ENCODE measurements at places on chromosomes 7 and 10. TPM values are rescaled to one million over a fixed set of nuclear protein-coding genes. Genes with fewer than 3 reads are reported as not detected.

GRCh38 chr7:14598978-14599377 lies 303.6 kb downstream of the DGKB start:
- no peaks in the 10 kb centered on the region for H3K36me3 ChIP-seq
- no peaks in the 10 kb centered on the region for H3K27me3 ChIP-seq
- DNase-seq = no peak

- H3K27me3 ChIP-seq = no peaks in the 10 kb centered on the region
- no peaks in the 10 kb centered on the region for H3K36me3 ChIP-seq
- peak overlapping the region; percentile 43 for H3K4me3 ChIP-seq
Measured at GRCh38 chr10:75395932-75396630, 5.5 kb downstream of the ZNF503 start.

DNA sequence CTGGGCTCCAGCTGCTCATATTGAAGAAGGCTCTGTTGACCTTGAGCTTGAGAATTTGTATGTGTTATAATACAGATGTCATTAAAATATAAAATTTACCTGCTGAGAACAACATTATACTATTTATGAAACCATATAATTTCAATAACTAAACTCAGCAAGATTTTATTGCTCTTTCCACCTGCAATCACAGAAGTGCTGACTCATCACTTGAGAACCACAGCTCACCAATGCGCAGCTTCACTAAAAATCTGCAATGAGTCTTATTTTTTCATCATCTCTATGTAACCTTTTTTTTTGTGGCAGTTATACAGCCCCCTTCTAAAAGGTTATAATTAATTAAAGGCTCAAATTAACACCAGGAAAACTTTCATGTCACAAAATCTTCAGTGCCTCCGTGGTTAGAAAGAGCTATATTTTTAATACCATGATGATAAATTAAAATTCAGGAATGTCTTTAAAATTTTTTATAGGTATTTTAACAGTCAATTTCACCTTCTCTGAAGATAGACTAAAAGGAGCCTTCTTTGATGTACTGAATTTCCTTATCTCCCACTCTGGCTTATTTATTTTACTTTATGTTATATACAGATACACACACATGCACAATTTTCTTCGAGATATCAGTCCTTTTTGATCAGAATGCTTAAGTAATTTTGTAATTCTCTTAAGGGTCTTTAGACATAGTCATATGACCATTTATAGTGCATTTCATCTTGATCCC lies 102.7 kb downstream of the EVX1 start:
- H3K4me1 ChIP-seq = no peaks in the 10 kb centered on the region
- no peak overlapping the region for H3K4me3 ChIP-seq
- no peak for DNase-seq
- no peaks in the 10 kb centered on the region for H3K27me3 ChIP-seq
- no peaks in the 10 kb centered on the region for H3K36me3 ChIP-seq

SPAM1 gene
- total RNA-seq = not detected

IL15RA gene
- total RNA-seq = 6.6 TPM

RBM20 gene
- 0.05 TPM for total RNA-seq

Data from liver (tissue), 10 donors.